SJSA1 (cell line): ENCODE measurements at places on chromosomes 13 and 19.

- DNase-seq: no peak
Observed at GRCh38 chr13:33876716-33877394, 58.9 kb downstream of the RFC3 start.

GRCh38 chr13:46354156-46355087, 32.6 kb downstream of the RUBCNL start:
- peak; percentile 89 for DNase-seq

GRCh38 chr19:2171349-2172145, 7.8 kb downstream of the DOT1L start:
- no peak for DNase-seq

- DNase-seq: peak; percentile 68
Observed at GRCh38 chr19:45809643-45810159, 5.4 kb downstream of the RSPH6A start.

DNA sequence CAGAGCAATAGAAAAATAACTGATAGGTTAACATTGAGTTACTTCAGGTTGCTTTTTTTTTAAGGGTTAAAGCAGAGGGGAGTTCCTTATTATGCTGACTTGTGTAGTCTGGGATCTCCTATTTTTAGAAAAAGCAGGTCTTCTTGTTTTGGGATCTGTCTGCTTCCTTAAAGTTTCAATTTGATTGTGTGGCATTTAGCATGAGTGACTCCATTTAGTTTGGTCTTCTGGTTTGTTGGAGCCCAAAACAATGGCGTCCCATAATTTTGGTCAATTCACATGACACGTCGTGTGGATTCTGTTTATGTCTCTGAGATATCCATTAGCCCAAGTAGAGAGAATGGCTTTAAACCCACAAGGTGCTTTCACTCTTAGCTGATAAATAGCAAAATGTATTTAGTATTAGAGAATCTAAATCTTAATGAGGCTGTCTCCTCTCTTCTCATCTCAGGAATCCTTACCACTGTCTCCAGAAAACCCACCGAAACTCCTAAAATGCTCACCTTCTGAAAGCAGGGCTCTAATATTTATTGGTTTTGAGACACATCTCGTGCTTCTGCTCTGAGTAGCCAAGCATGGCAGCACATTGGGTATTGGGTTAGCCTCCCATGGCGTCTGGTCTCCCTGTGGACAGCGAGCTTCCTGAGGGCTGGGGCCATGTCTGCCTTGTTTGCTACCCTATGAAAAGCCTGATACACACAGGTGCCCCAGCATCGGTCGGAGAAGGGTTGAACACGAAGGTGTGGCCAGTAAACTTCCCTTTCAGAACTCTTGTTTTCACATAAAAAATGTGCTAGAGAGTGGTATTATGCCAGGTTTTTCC, 67.2 kb upstream of the GPR183 start:
- DNase-seq: no peak

DNA sequence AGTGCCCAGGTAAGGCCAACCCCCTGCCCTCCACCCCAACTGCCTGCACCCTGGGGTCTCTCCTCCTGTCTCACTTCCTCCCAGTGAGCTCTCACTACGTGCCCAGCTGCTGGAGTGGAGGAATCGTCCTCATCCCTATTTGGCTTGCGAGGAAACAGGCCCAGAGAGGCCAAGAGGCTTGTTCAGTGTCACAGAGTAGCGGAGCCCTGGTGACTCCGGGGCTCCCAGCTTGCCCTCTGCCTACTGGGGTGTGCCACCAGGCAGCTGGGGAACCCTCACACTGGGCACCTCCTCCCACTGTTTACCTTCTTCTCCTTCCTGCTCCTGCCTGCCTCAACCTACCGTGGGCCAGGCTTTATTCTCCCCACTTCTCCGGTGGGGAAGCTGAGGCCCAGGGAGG, 5.6 kb downstream of the TMED1 start:
- no peak for DNase-seq

- no peak for DNase-seq
Observed at GRCh38 chr19:33921165-33921564, 124.5 kb downstream of the KCTD15 start.

GRCh38 chr19:2303211-2303798, 4.6 kb downstream of the LINGO3 start:
- no peak for DNase-seq

DNA sequence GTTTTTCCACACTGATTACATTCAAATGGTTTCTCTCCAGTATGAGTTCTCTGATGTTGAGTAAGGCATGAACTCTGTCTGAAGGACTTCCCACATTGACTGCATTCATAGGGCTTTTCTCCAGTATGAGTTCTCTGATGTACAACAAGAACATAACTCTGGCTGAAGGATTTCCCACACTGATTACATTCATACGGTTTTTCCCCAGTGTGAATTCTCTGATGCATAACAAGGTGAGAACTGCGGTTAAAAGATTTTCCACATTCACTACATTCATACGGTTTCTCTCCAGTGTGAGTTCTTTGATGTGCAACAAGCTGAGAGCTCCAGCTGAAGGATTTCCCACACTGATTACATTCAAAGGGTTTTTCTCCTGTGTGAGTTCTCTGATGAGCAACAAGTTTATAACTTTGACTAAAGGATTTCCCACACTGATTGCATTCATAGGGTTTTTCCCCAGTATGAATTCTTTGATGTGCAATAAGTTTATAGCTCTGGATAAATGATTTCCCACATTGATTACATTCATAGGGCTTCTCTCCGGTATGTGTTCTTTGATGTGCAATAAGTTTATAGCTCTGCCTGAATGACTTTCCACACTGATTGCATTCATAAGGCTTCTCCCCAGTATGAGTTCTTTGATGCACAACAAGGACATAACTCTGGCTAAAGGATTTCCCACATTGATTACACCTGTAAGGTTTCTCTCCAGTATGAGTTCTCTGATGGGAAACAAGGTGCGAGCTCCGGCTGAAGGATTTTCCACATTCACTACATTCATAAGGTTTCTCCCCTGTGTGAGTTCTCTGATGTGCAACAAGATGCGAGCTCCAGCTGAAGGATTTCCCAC, 23.5 kb downstream of the ZNF180 start:
- peak; percentile 39 for DNase-seq

- no peak for DNase-seq
Observed at GRCh38 chr19:20067943-20068342, 9.9 kb upstream of the ZNF90 start.

GRCh38 chr19:39553082-39553652, 13.2 kb upstream of the EID2 start:
- no peak for DNase-seq

DNA sequence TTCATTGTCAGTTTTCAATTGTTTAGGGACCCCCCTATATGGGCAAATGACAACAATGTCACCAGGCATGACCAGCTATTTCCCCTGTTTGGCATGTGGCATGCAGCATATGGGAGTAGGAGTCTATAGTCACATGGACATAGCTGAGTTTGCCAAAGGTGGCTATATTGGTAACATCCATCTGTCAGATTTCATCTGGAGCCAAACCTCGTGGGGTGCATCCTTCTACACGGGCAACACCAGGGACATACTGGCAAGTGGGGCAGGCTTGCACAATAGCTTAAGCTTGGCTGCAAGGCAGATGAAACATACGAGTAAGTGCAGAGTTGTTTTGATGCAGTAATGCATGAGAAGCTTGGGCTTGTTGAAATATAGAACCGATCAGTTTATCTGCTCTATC, 24.5 kb upstream of the ZNF816 start:
- DNase-seq: no peak

DNA sequence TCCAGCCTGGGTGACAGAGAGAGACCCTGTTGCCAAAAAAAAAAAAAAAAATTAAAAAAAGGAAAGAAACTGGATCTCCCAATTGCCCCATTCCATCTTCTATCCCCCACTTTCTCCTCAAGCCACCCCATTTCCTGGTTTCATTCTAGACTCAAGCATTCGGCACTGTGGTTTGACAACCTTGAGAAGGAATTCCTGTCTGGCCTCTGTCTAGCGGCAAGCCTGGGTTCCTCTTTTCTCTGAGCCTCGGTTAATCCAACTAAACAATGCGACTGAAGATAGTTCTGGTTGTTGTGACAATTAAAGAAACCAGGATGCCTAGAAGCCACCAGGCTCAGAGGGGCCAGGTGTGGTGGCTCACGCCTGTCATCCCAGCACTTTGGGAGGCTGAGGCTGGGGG, 3.3 kb upstream of the C3 start:
- DNase-seq: no peak

- DNase-seq: no peak
Observed at GRCh38 chr19:7856679-7857663, 17.2 kb downstream of the PRR36 start.

GRCh38 chr13:20197361-20197834, 4.7 kb upstream of the GJB2 start:
- peak; percentile 60 for DNase-seq

- no peak for DNase-seq
Observed at GRCh38 chr13:27450921-27451471, 632 bp upstream of the MTIF3 start.

GRCh38 chr19:40705362-40705651, 11.4 kb downstream of the COQ8B start:
- no peak for DNase-seq

DNA sequence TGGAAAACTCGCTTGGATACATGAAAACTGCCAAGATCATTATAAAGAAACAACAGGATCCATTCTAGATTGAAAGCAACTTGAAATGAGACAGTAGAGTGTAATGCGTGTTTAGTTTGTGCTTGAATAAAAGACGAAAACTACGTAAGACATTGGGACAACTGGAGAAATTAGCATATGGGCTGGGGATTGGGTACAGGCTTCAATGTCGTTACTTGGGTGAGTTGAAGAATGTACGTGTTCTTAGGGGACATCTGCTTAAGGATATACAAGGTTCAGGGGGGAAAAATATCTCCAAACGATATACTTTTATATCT, 471 bp upstream of the ERVK3-1 start:
- no peak for DNase-seq

DNA sequence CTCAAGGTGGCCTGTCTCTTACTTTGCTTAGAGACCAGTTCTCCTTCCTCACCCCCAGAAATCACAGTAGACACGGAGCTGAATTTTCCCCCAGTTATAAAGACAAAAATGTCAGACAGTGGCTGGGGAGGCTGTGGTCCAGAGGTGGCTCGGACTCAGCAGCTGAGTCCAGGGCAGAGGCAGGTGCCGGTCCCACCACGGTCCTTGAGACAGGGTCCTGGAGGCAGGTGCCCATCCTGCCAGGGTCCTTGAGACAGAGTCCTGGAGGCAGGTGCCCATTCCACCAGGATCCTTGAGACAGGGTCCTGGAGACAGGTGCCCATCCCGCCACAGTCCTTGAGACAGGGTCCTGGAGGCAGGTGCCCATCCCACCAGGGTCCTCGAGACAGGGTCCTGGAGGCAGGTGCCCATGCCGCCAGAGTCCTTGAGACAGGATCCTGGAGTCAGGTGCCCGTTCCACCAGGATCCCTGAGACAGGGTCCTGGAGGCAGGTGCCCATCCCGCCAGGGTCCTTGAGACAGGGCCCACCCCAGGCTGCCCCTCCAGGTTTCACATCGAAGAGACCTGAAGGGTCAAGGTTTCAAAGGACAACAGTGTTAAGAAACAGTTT, 23.1 kb downstream of the PEPD start:
- no peak for DNase-seq

GRCh38 chr13:36850790-36851438, 31.9 kb downstream of the RFXAP start:
- DNase-seq: no peak

GRCh38 chr13:37870895-37871550, 1.5 kb upstream of the TRPC4 start:
- DNase-seq: no peak

GRCh38 chr13:106118050-106118449, 417.4 kb downstream of the EFNB2 start:
- no peak for DNase-seq

GRCh38 chr13:98965325-98965724, 12.5 kb downstream of the DOCK9 start:
- DNase-seq: no peak

DNA sequence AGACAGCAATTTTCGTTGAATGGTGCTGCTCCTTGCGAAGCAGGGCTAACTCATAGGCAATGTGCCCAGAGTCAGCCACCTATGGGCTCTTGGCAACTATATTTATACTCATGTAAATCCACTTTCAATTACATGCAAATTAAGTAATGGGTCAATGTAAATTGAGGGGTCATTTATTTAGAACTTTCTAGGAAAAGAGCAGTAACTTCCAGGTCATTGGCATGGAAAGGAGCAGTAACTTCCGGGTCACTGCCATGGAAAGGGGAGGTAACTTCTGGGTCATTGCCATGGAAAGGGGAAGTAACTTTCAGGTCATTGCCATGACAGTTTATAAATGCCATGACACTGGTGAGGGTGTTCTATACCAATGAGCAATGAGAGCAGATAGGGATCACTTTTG, 11.6 kb downstream of the KLK4 start:
- DNase-seq: no peak

DNA sequence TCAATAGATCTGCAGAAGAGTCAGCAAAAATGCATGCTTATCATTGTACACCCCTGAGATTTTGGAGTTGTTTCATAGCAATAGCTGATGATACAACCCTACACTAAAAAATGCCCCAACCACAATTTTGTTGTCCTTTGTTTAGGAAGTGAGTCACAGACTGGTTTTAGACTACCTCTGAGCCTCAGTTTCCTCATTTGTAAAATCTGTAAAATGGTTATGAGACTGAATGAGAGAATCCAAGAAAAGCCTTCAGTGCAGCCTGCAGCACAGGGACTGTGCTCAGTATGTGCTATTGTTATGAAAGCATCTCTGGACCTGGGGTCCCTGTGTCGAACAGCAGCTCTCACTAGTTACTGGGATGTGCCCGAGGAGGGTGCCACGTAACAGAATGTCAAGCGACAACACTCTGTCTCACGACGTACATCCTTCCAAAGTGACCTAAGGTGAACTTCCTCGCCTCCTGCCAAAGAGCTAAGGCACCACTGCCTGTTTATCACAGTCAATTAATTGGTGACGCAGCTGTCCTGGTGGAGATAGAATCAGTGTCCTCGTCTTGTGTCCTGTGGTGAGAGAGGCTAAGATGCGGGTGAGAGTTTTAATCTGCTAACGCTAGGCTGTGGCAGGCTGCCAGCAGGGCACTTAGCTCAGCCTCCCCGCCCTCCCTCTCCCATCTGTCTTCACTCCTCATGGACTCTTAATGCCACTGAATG, 18.1 kb downstream of the DHRS12 start:
- no peak for DNase-seq

DNA sequence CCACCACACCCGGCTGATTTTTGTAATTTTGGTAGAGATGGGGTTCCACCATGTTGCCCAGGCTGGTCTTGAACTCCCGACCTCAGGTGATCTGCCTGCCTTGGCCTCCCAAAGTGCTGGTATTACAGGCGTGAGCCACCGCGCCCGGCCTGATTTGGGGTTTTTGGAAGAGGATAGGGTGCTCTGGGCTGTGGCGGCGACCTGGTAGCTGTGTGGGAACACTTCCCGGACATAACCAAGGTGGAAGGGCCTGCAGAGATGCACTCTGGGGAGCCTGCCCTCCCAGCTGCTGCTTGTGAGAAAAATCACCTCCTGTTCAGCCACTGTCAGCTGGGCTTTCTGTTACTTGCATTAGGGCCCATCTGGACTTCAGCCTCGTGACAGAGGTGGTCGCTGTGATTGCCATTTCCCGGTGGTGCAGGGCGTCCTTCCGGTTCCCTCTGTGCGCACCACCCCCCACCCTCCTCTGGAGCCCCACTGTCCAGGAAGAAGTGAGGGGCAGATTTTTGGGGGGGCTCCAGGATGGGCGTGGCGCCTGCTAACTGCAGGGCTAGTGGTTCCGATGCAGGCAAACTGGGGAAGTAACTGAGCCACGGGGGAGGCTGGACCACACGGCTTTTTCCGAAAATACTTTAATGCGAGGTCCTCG, 7.5 kb downstream of the IL4I1 start:
- no peak for DNase-seq
